ENCODE measurements at places on chromosomes 6 and 20.

DNA sequence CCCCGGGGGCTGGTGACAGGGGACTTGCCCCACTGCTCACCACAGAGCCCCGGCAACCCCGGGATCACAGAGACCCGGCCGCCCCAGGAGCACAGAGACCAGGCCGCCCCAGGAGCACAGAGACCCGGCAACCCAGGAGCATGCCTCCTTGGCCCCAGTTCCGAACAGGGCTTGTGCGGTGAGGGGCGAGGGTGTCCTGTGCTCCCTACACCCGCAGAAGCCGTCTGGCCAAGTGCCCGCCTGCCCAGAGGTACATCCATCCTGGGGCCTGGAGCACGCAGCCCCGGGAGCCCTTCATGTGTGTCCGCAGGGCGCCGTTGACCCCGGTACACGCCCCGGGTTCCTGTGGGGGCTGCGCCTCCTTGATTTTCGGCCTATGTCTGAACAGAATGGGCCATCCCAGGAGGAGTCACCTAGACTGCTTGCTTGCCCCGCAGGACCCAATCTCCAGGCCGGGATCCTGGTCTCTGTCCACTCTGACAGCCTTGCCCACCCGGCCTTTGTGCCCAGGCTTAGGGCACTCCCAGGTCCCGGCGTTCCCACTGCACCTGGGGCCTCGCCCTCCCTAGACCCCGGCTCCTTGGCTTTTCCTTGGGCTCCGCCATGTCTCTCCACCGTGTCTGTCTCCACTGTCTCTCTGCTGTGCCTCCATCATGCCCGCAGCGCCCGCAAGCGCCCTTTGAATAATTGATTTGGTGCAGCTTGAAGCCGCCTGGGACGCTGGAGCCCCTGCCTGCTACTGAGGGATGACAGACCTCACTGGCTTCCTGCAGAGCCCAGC lies 219.8 kb downstream of the ERMARD start:
- DNase-seq, result no peak

GRCh38 chr6:170504479-170504878 lies 48.6 kb downstream of the PSMB1 start:
- no peak for DNase-seq

GRCh38 chr6:52533491-52533890 lies 43.4 kb downstream of the TRAM2 start:
- DNase-seq, result no peak

DNA sequence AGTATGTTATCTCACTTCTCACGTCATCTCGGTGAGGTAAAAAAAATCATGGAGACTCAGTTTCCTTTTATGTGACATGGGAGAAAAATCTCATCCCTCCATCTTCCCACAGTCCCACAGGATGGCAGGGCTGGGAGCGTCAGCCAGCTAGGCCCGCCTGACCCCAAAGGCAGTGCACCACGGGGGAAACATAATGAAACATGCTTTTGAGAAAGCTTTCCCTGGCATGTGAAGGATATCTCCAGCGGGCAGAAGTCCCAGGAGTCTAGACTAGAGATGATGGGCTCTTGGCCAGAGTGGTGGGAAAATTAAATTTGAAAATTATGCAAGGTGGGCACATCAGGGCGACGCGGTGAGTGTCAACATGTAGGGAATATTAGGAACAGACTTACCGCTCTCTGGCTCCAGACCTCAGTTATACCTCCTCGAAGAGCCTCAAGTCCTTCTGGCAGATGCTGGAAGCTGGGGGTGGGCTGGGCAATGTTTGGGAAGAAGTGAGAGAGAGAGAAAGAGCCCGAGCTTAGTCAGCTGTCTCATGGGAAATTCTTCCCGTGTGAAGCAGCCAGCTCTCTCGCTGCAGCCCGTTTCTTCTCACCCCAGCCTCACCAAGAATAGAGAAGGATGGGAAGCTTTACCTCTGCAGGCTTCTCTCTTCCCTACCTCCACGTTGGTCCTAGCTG lies 52.3 kb downstream of the MOCS1 start:
- DNase-seq, result peak; percentile 80

- DNase-seq, result peak; percentile 94
These were observed 6.7 kb upstream of the DDR1 start for GRCh38 chr6:30877419-30878262.

DNA sequence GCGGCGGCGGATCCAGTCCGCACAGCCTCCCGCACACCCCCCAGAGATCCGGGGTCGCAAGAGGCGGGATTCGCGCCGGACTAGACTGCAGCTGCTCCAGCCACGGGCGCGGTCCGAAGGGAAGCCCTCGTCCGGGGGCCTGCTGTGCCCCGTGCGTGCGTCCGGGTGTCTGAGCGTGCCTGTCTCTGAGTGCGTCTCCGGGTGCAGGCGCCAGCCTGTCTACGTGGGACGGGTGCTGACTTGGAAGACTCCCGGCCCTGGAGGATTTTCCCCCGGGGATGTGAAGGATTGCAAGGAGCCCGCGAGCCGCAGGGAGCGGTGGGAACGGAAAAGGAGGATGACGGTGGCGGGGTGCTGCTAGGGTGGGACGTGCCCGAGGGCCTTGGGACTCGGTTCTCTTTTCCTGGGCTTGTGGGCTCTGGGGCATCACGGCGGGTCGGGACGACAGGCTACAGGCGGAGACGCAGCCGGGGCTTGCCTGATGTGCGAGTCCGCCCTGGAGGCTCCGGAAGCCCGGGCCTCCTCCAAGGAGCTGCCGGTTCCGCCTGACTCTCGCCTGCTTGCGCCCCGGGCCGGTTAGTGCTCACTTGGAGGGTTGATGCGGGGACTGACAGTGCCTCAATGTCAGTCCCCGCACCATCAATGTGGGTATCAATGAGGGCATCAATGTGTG lies 5.7 kb downstream of the MAFB start:
- DNase-seq, result peak; percentile 39

DNA sequence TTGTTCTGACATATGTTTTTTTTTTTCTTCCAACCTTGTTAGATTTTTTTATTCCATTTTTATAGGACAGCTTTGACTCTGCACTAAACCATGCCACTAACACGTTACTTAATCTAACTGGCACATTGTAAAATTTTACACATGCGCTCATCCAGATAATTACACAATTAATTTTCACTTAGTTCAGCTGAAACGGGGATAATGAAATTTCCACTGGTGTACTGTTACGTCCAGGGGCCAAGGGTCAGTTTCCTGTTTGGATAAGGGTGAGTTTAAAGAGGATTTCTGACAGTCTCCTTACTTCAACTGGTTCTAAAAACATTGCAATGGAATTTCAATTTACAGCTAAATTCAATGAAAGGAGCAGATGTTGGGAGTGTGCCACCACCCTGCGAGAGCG lies 221.8 kb upstream of the CEP162 start:
- DNase-seq, result peak; percentile 66

DNA sequence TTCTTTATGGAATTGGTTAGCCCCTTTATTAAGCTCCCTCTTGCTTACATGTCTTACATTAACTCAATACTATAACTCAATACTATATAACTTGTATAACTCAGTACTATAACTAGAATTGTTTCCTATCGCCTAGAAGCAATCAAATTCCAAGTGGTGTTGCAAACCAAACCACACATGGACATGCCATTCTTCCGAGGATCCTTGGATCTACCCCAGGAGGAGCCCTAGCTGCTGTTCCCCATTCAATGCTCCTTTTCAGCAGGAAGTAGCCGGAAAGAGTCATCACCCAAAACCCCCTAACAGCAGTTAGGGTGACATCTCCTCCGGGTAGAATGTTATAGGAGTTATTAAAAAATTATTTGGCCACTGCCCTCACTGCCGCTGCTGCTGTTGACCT lies 40.5 kb downstream of the PLN start:
- DNase-seq, result peak; percentile 31

- no peak for DNase-seq
These were observed 130.3 kb downstream of the OPRM1 start for GRCh38 chr6:154169193-154169847.

DNA sequence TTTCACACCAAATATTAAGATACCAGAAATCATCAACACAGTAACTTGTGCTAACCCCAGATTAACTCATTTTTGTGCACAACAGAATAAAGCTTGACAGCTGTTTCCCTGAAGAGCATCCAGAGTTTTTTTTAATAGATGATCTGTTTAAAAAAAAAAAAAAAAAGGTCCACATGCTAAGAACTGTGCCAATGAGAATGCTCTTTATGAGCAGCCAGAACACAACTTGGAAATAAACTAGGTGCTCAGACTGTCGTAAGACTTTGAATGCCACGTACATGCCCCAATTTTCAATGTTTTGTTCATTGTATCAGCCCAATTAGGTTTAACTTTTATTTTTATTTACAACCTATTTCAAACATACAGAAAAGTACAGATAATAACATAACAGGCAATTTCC lies 47.3 kb downstream of the STAU1 start:
- DNase-seq, result no peak

- peak; percentile 52 for DNase-seq
These were observed 62.2 kb upstream of the FABP7 start for GRCh38 chr6:122717350-122717749.

DNA sequence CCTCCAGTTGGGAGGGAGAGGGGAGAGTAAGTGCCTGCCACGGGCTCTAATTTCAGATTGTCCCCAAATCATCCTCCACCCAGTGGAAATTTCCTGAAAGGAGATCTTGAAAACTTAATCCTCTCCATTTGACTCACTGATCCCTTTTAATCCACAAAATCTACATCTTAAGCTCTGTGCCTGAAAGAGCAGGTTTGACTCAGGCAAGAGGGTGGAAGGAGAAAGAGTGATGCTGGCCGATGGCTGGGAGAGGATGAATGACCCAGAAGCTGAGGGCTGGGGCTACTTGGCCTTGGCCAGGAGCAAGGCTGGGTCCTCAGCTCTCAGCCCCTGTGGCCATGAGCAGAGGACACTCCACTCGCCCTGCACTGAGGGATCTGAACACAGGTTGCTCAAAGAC lies 8.1 kb downstream of the BPIFA2 start:
- no peak for DNase-seq

- DNase-seq, result peak; percentile 56
These were observed 7.3 kb upstream of the LBP start for GRCh38 chr20:38338849-38339520.

- DNase-seq, result no peak
These were observed 26.0 kb upstream of the PRDM1 start for GRCh38 chr6:106060167-106060566.

GRCh38 chr6:112233847-112234246 lies 20.5 kb downstream of the LAMA4 start:
- DNase-seq, result peak; percentile 60

- DNase-seq, result no peak
These were observed 123.3 kb downstream of the QRSL1 start for GRCh38 chr6:106752641-106753040.

DNA sequence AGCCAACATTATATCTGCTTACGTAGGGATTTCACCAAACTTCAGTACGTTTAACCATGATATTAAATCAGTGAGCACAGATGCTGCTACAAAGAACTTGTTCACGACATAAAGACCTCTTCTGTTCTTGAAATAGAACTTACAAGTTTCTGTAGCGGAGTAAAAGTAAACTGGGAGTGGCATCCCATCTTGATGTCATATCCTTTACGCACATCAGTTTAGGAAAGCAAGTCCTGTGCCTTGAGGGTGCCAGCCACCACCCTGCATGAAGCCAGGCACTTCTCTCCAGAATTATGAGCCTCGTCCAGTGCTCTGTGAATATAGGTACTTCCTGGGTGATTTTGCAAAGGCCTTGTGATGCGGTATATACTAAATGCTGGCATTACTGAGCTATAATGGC lies 122.6 kb downstream of the BTBD3 start:
- DNase-seq, result no peak

- DNase-seq, result peak; percentile 32
These were observed 30.4 kb downstream of the KCNQ2 start for GRCh38 chr20:63442100-63442493.

DNA sequence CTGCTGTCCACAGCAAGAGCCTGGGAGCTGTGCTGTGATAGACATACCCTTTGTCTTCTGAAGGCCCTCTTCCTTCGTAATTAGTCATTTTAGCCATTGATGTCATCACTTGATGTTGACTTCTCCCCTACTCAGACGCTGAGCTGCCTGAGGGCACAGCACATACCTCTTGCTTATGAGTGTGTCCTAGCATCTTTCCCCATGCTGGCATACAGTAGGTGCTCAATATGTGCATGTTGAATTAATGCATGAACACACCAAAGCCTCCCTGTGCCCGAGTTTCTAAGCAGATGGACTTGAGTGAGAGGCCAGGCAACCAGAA lies 35.8 kb upstream of the FAM83D start:
- DNase-seq, result no peak

GRCh38 chr6:87654875-87655454 lies 47.1 kb downstream of the AKIRIN2 start:
- DNase-seq, result no peak

DNA sequence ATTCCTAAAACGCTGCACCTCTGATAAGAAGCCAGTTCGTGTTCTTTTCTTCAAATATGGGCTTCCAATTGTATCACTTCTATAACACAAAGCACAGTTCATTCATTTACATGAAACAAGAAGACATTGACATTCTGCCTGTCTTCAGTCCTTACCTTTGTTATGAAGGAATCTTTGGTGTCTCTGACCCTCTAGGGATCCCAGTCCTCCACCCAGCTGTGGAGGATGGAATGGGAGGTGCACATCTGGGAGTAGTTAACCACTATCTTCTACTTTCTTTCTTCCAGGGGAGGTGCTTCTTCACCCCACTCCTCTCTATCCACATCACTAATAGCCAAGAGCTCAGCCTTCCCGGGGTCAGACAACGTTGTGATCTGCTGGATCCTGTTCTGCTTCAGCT lies 233.4 kb downstream of the CDC5L start:
- no peak for DNase-seq

DNA sequence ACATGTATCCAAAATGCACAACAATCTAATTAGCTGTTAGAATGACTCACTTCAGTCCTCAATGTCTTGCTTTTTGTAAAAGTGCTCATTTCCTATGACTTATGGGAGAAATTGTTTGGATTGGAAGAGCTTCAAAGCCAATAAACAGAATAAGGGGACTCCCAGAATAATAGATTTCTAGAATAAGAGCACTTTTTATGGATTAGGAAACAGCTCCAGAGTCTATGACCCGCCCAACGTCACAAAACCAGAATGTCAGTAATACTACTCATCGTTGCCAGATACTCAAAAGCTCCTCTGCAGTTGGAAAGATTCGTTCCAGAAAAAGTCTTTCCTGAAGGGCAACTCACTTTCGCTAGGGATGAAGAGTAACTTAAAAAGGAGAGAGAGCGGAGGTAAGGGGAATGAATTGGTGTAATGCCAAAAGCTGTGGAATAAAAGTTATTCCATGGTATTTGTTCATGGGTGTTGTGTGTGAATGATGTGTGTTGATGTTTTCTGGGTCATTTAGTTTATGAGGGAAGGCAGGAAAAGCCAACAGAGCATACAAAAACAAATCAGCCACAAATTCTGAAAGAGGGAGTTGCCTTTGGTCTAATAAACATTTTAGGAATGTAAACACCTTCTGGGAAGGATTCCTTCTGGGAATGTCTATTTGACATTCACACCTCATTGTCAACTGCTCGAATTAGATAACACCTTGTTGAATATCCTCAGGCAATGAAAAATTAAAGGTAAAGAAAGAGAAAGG lies 64.6 kb downstream of the SYNE1 start:
- peak; percentile 5 for DNase-seq

- no peak for DNase-seq
These were observed 3.7 kb upstream of the TMEM200A start for GRCh38 chr6:130362128-130362527.

DNA sequence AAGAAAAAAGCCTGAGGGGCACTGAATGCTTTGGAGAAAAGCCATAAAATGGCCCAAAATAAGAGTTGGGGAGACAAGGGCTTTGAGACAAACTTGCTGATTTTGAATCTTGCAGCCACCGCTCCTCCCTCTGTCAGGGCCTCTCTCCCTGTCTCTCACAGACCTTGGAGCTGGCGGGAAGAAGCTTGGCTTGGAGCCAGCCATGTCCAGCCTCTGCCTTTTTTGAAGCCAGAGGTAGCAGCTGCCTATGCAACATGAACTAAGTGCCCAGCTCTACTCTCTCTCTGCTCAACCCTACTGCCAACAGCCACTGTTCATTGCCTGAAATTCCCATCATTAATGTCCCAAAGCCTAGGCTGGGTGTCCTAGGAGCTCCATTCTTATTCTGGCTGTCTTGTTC lies 63.7 kb upstream of the CTNNBL1 start:
- DNase-seq, result no peak
